ENCODE measurements at places on chromosomes 12 and 14. TPM values are rescaled to one million over a fixed set of nuclear protein-coding genes. Genes with fewer than 3 reads are reported as not detected.

THAP2 gene
- polyA plus RNA-seq, result 4.1 TPM

RND1 gene
- 11.6 TPM for polyA plus RNA-seq

SPATS2 gene
- 30.7 TPM for polyA plus RNA-seq

PROX2 gene
- not detected for polyA plus RNA-seq

FAM181A gene
- polyA plus RNA-seq, result 2.3 TPM

PTPN21 gene
- polyA plus RNA-seq, result 2.6 TPM

SLC10A1 gene
- not detected for polyA plus RNA-seq
